ENCODE measurements at places on chromosomes 2 and 18. TPM values are rescaled to one million over a fixed set of nuclear protein-coding genes. Genes with fewer than 3 reads are reported as not detected.

The PLA2R1 gene
- not detected for total RNA-seq

The B4GALT6 gene
- 2.3 TPM for total RNA-seq

The GKN2 gene
- not detected for total RNA-seq

The DDX1 gene
- total RNA-seq, result 91.6 TPM

The ATOH8 gene
- not detected for total RNA-seq

The CRACDL gene
- not detected for total RNA-seq

The COL4A3 gene
- total RNA-seq, result 0.62 TPM

The TEKT4 gene
- not detected for total RNA-seq

The TUBA4B gene
- total RNA-seq, result not detected

The RRM2 gene
- total RNA-seq, result 624 TPM

The SAG gene
- not detected for total RNA-seq

The POTEJ gene
- total RNA-seq, result not detected

The SOCS6 gene
- 5.4 TPM for total RNA-seq

The SMARCAL1 gene
- 32.2 TPM for total RNA-seq

The DSG1 gene
- total RNA-seq, result not detected

The BMP10 gene
- not detected for total RNA-seq

The SPC25 gene
- total RNA-seq, result 14.5 TPM

The VWA3B gene
- not detected for total RNA-seq

The SCG2 gene
- 0.21 TPM for total RNA-seq

The LOXL3 gene
- 2.7 TPM for total RNA-seq

The CHRND gene
- not detected for total RNA-seq

The COLEC12 gene
- total RNA-seq, result not detected

The CERS6 gene
- total RNA-seq, result 17.8 TPM

The LMAN2L gene
- 7.5 TPM for total RNA-seq

The FHL2 gene
- total RNA-seq, result 0.95 TPM

The HRH4 gene
- total RNA-seq, result not detected

The UGT1A1 gene
- total RNA-seq, result not detected

The GATA6 gene
- total RNA-seq, result not detected

The XDH gene
- total RNA-seq, result not detected

The CNTNAP5 gene
- total RNA-seq, result not detected

The CKAP2L gene
- total RNA-seq, result 26.8 TPM

The CFAP53 gene
- total RNA-seq, result 0.92 TPM

The DYNAP gene
- not detected for total RNA-seq

The PER2 gene
- 18.4 TPM for total RNA-seq

The TDRD15 gene
- total RNA-seq, result 0.07 TPM

The MRO gene
- not detected for total RNA-seq

The SP5 gene
- not detected for total RNA-seq

The STRADB gene
- 21.3 TPM for total RNA-seq

The LIMS1 gene
- total RNA-seq, result 44.7 TPM

The SNRPD1 gene
- total RNA-seq, result 158 TPM

The ZSWIM2 gene
- not detected for total RNA-seq

The PARD3B gene
- 0.52 TPM for total RNA-seq

The GPR155 gene
- 3.6 TPM for total RNA-seq

The PSTPIP2 gene
- total RNA-seq, result 29.5 TPM

The PIKFYVE gene
- 29.9 TPM for total RNA-seq

The ZNF804A gene
- total RNA-seq, result not detected

The DCDC2C gene
- not detected for total RNA-seq

The ARHGEF33 gene
- total RNA-seq, result not detected

The SNORC gene
- 1.5 TPM for total RNA-seq

The GBX2 gene
- total RNA-seq, result not detected

The POLR1B gene
- 42.6 TPM for total RNA-seq

The MPP4 gene
- total RNA-seq, result not detected

The LIPG gene
- total RNA-seq, result 0.19 TPM
